Dermis blood vessel endothelial cell (primary cell): ENCODE measurements at places on chromosomes 6 and 20. TPM values are rescaled to one million over a fixed set of nuclear protein-coding genes. Genes with fewer than 3 reads are reported as not detected.

Gene TGM3
- total RNA-seq = not detected in 2 replicates

Gene TRPC4AP
- total RNA-seq = 90.2 and 100 TPM in 2 replicates

Gene MUC22
- total RNA-seq = not detected in 2 replicates

Gene ADTRP
- total RNA-seq = 0.47 and 0.85 TPM in 2 replicates

Gene PPIL6
- total RNA-seq = 0.34 and 0.65 TPM in 2 replicates

Gene DSP
- total RNA-seq = 53.1 and 95.4 TPM in 2 replicates

Gene GPR6
- not detected in 2 replicates for total RNA-seq

Gene MAPK14
- 71.8 and 77.0 TPM in 2 replicates for total RNA-seq

Gene CRISP2
- total RNA-seq = not detected in 2 replicates

Gene PROKR2
- not detected in 2 replicates for total RNA-seq

Gene GNAS-AS1
- total RNA-seq = not detected in 2 replicates

Gene TRIM40
- total RNA-seq = not detected in 2 replicates

Gene SGK1
- total RNA-seq = 109 and 111 TPM in 2 replicates

Gene PACRG
- 0.14 and 0.17 TPM in 2 replicates for total RNA-seq

Gene ADA
- 15.3 and 19.1 TPM in 2 replicates for total RNA-seq

Gene SEL1L2
- not detected in 2 replicates for total RNA-seq

Gene AIF1
- total RNA-seq = not detected in 2 replicates

Gene NCOA5
- total RNA-seq = 16.7 and 18.6 TPM in 2 replicates

Gene OR2H2
- total RNA-seq = not detected in 2 replicates

Gene FAM83B
- not detected in 2 replicates for total RNA-seq

Gene GJA10
- not detected in 2 replicates for total RNA-seq

Gene ADGB
- total RNA-seq = not detected in 2 replicates

Gene TNFAIP3
- total RNA-seq = 5.4 and 13.4 TPM in 2 replicates

Gene RIMS4
- total RNA-seq = not detected in 2 replicates

Gene RNF144B
- 77.1 and 89.2 TPM in 2 replicates for total RNA-seq

Gene FNDC11
- 1.2 and 2.4 TPM in 2 replicates for total RNA-seq

Gene SEMG1
- not detected in 2 replicates for total RNA-seq

Gene SLC32A1
- total RNA-seq = 0.05 TPM in 1 of 2 replicates, not detected in the other

Gene GABBR1
- 1.0 and 5.4 TPM in 2 replicates for total RNA-seq

Gene TPD52L1
- 10.7 and 10.8 TPM in 2 replicates for total RNA-seq

Gene FAM162B
- total RNA-seq = 4.3 and 5.6 TPM in 2 replicates

Gene SRMS
- total RNA-seq = not detected in 2 replicates

Gene ALDH8A1
- 0.37 and 0.51 TPM in 2 replicates for total RNA-seq

Gene MICB
- total RNA-seq = 14.5 and 29.3 TPM in 2 replicates

Gene CAGE1
- under 0.01 TPM in 1 of 2 replicates, not detected in the other for total RNA-seq

Gene GRM1
- total RNA-seq = 0.05 TPM in 1 of 2 replicates, not detected in the other

Gene CMTR1
- total RNA-seq = 41.0 and 47.6 TPM in 2 replicates

Gene PTP4A1
- 27.9 and 73.0 TPM in 2 replicates for total RNA-seq

Gene BPIFA1
- not detected in 2 replicates for total RNA-seq

Gene PAX1
- total RNA-seq = not detected in 2 replicates

Gene HCRTR2
- total RNA-seq = not detected in 2 replicates

Gene ZFP57
- 1.7 TPM in 1 of 2 replicates, not detected in the other for total RNA-seq

Gene STX16
- 36.4 and 53.5 TPM in 2 replicates for total RNA-seq

Gene MYH7B
- total RNA-seq = under 0.01 and 0.17 TPM in 2 replicates

Gene MYLK2
- 8.5 and 8.7 TPM in 2 replicates for total RNA-seq

Gene FNDC1
- not detected in 2 replicates for total RNA-seq

Gene SMIM29
- total RNA-seq = 16.4 and 24.3 TPM in 2 replicates

Gene TNXB
- total RNA-seq = 4.6 and 4.8 TPM in 2 replicates

Gene BNIP5
- not detected in 2 replicates for total RNA-seq

Gene CPXM1
- total RNA-seq = 0.34 and 0.37 TPM in 2 replicates

Gene FILIP1
- total RNA-seq = 11.3 and 21.1 TPM in 2 replicates

Gene TAF4
- total RNA-seq = 3.6 and 7.6 TPM in 2 replicates

Gene HLA-DMB
- total RNA-seq = 1.0 and 2.9 TPM in 2 replicates

Gene MAP3K5
- 5.8 and 10.9 TPM in 2 replicates for total RNA-seq
